SHP77 treated with DMSO at 0.1 percent for 48 hours (cell line): ENCODE measurements at places on chromosomes 7 and 10.

- DNase-seq = no peak
Observed at GRCh38 chr10:110171032-110171431, 36.4 kb upstream of the MXI1 start.

GRCh38 chr7:3265388-3265787 lies 35.7 kb upstream of the SDK1 start:
- DNase-seq = no peak

DNA sequence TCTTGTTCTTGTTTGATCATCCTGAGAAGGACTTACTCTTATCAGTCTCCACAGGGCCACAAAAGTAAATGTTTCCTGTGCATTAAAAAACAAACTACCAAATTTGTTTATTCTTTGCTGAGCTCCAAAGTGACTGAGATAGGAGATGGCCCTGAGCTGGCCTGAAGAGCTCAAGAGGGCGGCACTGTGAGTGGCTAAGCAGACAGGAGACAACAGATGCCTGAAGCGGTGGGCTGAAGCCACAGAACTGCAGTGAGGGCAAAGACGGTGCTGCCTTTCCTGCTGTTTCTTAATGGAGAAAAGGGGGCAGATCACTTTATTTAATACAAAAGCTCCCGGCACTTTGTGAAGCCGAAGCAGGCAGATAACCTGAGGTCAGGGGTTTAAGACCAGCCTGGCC lies 379.6 kb downstream of the ARL4A start:
- no peak for DNase-seq

- no peak for DNase-seq
Observed at GRCh38 chr10:131876508-131876907, 24.3 kb upstream of the PPP2R2D start.

DNA sequence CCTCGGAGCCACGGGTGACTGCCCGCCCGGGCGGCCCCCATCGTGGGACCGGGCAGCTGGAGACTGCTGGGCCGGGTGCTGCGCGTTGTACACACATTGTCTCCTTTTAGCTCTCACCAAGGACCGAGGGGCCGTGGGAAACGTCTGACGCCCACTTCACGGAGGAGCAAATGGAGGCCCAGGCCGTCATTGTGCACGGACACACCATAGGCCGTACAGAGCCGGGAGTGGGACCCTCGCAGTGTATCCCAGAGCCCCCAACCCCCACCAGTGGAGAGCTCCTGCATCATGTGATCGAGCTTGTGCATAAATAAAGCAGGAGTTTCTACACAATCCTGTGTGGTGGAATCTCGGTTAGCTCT lies 722 bp downstream of the DENND10 start:
- DNase-seq = no peak

DNA sequence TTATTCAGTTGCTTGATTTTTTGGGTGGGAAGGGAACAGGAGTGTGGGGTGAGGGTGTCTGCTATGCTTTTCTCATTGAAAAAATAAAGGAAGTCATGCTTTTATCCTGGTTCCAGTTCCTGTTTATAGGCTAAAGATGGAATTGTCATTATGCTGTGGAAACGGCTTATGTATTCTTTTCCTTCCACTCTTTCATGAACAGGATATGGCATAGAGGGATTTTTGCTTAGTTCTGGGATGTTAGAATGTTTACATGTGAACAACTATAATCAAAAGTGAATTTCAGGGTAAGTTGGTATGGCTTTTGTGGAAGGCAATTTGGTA lies 35.9 kb upstream of the PTPN12 start:
- DNase-seq = no peak

- DNase-seq = peak; percentile 45
Observed at GRCh38 chr7:33757563-33758165, 147.7 kb upstream of the BMPER start.

GRCh38 chr10:18406136-18406535 lies 245.3 kb downstream of the NSUN6 start:
- no peak for DNase-seq

DNA sequence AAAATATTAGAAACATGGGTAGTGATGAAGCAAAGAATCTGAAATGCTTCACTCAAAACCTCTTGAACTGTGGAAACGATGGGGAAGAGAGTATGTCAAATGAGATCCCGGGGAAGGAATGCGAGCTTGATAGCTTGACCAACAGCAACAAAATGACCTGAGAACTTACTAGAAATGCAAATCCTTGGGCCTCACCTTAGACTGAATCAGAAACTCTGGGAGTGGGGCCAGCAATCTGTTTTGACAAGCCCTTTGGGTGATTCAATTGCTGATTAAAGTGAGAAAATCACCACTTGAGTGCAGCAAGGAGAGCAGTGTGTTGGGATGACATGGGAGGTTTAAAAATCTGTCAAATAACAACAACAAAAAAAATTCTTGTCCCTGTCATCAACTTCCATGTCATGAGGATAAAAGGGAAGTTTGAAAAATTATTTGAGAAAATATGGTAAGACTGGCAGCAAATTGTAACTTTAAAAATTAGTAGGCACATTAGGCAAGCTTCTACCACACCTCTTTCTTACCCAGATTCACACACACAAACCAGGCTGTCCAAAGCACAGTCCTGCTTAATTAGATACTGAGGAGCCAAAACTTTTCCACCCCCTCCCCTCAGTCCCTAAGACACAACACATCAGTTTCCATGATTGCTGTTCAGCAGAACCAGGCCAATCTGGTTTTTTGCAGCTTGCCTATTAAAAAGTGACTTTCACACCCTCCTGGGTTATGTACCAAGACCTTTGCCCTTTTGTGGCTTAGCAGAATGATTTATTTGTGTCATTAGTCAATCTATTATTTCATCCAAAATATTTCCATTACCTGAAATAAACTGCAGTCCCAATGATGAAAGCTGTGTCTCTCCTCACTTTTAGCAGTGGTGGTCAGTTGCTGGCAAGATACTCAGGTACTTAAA lies 15.6 kb downstream of the CALCR start:
- DNase-seq = no peak

GRCh38 chr7:82204694-82205093 lies 238.9 kb downstream of the CACNA2D1 start:
- no peak for DNase-seq

DNA sequence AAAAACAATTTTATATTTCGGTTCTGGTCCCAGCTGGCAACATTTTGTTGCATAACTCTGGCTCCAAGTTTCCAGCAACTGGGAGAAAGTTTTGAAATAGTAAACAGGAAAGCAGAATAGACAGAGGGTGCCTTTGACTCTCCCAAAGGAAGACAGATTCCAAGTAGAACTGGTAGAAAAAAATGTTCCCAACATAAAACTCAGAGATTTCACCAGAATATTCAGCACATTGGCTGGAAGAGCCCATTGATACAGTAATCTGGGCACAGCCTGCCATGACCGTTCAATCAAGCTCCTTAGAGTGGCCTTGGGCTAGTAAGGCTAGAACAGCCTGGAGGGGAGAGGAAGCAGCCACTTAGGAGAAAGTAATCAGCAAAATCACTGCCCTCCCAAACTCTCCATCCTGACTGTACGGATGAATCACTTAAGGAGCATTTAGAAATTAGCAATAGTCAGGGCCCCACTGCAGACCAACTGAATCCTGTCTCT lies 120.4 kb downstream of the CUBN start:
- DNase-seq = no peak

DNA sequence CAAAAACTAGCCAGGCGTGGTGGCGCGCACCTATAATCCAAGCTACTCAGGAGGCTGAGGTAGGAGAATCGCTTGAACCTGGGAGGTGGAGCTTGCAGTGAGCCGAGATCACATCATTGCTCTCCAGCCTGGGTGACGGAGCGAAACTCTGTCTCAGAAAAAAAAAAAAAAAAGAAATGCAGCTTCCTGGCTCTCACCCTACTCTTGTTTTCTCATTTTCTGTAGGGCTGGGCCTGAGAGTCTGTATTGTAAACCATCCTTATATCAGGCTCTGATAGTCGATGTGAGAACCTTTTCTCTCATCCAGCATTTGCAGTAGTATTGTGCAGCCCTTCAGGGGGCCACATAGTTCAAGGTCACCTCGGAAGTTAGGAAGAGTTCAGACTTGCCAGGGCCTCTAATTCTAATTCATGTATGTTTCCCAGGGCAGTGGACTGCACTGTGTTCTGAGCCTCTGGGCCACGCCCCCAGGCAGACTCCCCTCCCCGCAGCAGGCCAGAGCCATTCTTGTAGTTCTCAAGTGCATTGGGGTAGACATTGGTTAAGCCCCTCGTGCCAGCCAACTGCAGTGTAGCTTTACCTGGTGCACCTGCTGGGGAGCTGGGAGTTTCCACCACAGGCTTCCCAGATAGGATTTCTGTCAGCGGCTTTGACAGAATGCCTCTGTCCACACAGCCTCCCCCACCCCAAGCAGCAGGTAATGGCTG lies 38.3 kb upstream of the PDCD4 start:
- DNase-seq = no peak

GRCh38 chr10:97673736-97674525 lies 13.1 kb downstream of the AVPI1 start:
- no peak for DNase-seq

- no peak for DNase-seq
Observed at GRCh38 chr7:49791088-49791741, 17.8 kb downstream of the VWC2 start.

DNA sequence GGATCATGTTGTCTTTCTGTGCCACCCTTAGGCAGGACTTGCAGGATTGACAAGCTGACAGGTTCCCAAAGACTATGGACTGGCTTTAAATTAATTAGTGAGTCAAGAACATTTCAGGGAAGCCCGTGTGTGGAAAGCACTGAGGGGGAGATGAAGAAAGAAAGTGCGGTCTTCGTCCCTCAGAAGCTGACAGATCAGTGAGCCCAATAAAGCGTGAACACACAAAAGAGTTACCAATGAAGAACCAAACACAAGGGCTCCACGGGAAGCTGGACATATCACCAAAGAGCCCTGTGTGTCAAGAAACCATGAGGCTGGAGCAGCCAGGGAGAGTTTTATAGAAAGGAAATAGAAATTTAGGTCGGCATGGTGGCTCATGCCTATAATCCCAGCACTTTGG lies 725.8 kb downstream of the PARD3 start:
- DNase-seq = no peak

- no peak for DNase-seq
Observed at GRCh38 chr7:13044309-13044708, 356.9 kb downstream of the ARL4A start.

- no peak for DNase-seq
Observed at GRCh38 chr10:95035332-95036295, 33.7 kb downstream of the CYP2C8 start.

DNA sequence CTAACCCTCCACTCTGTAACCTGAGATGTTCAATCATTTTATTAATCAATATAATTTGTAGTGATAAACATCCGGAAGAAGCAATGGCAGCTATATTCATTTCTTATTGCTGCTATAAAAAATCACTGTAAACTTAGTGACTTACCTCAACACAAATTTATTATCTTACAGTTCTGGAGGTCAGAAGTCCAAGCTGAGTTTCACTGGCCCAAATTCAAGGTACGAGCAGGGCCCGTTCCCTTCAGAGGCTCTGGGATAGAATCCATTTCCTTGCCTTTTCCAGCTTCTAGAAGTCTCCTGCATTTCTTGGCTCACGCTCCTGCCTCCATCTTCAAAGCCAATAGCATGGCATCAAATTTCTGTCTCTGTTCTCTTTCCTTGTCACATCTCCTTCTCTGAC lies 279.5 kb upstream of the SP8 start:
- no peak for DNase-seq

DNA sequence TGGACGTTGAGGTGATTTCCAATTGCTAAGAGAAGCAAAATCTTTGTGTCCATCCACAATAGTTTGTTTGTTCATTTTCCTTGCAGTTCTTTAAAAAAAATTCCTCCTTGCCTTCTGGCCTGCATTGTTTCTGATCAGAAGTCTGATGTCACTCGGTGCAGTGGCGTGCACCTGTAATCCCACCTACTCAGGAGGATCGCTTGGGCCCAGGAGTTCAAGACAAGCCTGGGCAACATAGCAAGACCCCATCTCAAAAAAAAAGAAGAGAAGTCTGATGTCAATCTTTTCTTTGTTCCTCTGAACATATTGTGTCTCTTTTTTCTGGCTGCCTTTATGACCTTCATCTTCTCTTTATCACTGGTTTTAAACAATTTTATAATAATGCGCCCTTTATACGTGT lies 13.5 kb upstream of the OCM start:
- DNase-seq = no peak
